Left lung (tissue), 14 donors: ENCODE measurements at places on chromosomes 2 and 18. TPM values are rescaled to one million over a fixed set of nuclear protein-coding genes. Genes with fewer than 3 reads are reported as not detected.

The GLI2 gene
- polyA plus RNA-seq: 16.5 TPM

The BMP10 gene
- polyA plus RNA-seq: not detected

The XIRP2 gene
- 0.25 TPM for polyA plus RNA-seq

The CRACDL gene
- 7.6 TPM for polyA plus RNA-seq

DNA sequence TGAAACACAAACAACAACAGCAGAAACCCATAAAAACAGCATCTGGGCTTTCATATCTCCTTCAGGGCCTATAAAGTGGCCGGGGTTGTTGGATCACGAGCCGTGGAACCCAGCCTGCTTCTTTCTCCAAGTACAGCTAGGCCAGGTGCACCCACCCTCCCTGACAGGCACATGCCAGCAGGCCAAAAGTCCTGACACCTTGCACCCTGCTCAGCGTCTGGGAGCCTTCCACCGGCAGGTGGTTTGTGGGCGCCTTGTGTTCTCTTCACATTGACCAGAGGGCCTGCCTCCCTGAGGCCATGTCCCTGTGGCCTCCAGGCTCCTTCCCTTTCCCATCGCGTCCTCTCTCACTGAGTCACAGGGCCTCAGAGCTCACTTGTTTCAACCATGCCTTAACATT lies 271.6 kb downstream of the ZNF516 start:
- no peak for DNase-seq

DNA sequence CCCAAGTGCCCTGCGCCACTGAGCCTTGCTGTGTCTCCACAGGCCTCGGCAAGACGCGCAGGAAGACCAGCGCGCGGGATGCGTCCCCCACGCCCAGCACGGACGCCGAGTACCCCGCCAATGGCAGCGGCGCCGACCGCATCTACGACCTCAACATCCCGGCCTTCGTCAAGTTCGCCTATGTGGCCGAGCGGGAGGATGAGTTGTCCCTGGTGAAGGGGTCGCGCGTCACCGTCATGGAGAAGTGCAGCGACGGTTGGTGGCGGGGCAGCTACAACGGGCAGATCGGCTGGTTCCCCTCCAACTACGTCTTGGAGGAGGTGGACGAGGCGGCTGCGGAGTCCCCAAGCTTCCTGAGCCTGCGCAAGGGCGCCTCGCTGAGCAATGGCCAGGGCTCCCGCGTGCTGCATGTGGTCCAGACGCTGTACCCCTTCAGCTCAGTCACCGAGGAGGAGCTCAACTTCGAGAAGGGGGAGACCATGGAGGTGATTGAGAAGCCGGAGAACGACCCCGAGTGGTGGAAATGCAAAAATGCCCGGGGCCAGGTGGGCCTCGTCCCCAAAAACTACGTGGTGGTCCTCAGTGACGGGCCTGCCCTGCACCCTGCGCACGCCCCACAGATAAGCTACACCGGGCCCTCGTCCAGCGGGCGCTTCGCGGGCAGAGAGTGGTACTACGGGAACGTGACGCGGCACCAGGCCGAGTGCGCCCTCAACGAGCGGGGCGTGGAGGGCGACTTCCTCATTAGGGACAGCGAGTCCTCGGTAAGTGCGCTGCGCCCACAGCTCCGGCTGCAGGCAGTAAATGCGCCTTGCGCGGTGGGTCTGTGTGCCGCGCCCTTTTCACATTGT lies 136.8 kb downstream of the NCK2 start:
- DNase-seq: no peak

DNA sequence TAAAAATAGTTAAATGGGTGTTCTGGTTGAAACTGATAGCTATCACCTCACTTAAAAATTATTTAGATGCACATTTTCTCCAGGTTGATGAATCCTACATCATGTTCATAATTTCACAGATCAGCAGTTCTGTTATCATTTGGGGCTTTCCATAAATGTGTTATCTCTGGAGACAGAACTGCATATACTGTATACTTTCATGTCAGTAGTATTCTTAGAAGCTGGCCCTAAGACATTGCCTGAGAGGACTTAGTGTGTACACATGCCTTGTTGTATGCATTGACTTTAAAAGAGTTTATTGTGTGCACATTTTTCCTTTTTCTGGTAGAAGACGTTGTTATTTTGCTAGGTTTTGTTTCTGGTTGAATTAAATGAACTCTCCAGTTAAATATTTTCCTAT lies 41.0 kb downstream of the PIK3C3 start:
- DNase-seq: no peak

DNA sequence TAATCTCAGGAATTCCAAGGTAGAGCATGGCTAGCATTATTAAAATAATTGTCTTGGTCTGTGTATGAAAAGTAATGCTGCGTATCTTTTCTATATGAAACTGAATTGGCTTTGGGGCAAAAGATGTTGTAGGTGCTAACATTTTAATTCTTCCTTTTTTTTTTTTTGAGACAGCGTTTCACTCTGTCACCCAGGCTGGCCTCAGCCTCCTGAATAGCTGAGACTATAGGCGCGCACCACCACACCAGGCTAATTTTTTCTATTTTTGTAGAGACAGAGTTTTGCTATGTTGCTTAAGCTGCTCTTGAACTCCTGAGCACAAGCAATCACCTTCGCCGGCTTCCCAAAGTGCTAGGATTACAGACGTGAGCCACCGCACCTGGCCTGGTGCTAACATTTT lies 172.6 kb upstream of the STON1 start:
- DNase-seq: no peak

- no peak for DNase-seq
These were observed 105.9 kb upstream of the ID2 start for GRCh38 chr2:8575834-8576423.

DNA sequence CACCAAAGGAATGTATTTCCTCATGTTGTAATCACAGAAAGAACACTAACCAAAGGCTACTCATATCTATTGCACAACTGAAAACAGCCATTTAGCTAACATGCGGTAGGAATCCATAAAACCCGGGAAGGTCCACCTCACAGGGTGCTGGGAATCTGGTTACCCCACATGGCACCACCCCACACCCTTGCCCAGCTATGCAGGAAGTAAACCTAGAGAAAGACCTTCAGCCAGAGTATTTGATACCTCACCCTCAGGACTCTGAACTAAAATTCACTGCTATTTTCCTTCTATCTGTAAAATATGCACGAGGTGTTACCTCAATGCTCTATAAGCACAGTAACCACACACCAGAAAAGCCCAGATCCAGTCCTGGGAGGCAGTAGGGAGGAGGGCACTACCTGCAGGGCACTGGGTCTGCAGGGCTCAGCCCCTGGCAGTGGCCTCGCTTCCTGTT lies 45.8 kb downstream of the PTPN2 start:
- DNase-seq: peak; percentile 36
